ENCODE measurements at places on chromosomes 16 and 17.
A peak's percentile ranks its signal among the peaks of the same experiment; 100 is the strongest.

- no peak for DNase-seq
Measured at GRCh38 chr17:17191961-17192381, 14.2 kb downstream of the PLD6 start.

DNA sequence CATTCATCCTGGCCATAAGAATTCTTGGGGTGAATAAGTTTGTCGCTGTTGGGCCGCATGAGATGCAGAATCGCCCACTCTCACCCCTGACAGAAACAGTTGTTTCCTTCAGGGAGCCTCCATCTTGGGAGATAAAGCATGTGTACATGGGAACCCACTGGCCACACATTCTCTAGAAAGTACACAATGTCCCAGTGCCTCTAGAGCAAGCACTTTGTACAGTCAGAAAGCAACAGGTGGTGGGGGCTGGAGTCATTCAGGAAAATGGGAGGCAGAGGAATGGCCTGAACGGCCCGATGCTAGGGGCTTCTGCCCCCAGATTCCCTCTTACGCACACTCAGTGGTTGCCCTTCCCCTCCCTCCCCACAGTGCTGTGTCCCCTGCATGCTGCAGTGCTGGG, 16.1 kb downstream of the ACE start:
- no peak for DNase-seq

- DNase-seq, result no peak
Measured at GRCh38 chr16:11191665-11192064, 64.3 kb downstream of the SOCS1 start.

DNA sequence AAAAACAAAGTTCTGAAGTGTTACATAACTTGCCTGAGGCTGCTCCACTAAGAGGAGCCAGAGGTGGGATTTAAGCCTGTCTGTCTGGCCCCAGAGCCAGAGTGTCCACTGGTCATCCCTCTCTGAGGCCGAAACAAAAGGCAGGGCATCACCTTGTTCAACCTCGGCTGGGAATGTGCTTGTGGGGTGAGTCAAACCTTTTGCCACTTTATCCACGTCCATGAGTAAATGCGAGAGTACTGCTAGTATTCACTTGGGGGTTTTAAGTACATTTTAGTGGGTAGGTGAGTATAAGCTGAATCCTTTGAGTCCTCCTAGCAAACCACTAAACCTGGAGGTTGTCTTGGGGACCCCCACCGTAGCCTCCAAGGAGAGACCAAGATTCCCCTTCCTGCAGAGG, 103.5 kb downstream of the STX8 start:
- no peak for DNase-seq

DNA sequence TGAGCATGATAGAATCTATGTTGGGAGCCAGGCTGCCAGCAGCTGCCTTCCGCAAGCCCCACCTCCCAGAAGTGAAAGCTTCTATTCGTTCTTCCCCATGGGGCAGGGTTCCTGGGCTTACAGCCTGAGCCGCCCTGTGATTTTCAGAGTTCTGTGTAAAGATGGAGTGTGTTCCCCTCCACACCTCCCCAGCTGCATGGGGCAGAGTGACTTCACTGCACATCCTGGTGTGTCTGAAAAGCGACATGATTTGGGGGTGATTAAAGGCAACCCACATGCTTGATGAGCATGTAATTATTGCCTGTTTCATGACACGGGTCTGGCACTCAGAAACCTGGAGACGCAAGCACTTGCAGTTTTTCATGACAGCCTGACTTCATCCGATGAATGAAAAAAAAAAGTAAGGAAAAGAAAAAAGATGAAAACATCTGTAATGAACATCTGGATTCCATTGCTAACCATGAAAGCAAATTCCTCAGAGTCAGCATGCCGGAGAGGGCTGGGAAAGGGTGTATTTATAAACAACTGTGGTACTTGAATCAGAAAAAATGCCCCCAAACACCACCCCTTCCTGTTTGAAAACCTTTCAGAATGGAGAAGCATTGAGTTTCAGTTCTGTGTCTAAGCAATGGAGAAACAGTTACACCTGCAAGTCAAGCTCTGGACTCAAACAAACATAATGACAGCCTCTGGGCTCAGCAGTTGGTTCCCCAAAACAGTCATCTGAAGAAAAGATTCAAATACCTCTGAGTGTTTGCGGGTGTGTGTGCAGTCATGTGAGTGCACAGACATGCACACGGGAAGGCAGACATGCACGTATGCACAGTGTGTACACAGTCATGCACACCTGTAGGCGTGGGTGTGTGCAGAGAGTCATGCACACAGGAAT, 266.0 kb downstream of the ENGASE start:
- no peak for DNase-seq

GRCh38 chr16:64392456-64392855, 729.4 kb downstream of the CDH11 start:
- no peak for DNase-seq

- DNase-seq, result no peak
Measured at GRCh38 chr16:19701091-19701490, 16.9 kb downstream of the KNOP1 start.

- no peak for DNase-seq
Measured at GRCh38 chr17:33832262-33832661, 422.8 kb upstream of the CCL2 start.

DNA sequence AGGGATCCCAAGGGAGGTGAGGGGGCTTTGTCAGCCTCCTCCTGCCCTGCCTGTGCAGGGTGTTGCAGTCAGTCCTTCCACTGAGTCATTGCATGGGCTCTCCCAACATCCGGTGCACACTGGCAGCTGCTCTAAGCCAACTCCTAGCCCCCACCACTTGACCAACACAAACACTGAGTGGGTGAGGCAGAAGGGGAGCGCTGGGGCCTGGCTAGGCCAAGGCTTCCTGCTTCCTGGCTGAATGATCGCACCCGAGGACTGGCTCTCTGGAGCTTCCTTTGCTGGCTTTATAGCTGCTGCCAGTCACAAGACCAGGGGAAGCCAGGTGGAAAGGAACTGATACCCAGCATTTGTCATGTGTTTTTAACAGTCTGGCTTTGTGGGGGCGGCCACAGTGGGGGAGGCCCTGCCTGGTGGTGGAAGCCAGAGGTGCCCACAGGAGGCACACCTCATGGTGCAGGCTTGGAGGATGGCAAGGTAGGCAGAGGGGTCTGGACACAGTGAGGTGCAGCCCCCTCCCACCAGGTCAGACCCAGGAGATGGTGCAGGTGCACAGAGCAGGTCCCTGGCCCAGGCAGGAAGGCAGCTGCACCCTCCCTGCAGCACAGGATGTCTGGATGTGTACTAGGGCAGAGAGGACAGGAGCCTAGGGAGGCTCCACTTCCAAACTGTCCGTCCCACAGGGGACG, 6.8 kb downstream of the MPG start:
- peak; percentile 35 for DNase-seq

DNA sequence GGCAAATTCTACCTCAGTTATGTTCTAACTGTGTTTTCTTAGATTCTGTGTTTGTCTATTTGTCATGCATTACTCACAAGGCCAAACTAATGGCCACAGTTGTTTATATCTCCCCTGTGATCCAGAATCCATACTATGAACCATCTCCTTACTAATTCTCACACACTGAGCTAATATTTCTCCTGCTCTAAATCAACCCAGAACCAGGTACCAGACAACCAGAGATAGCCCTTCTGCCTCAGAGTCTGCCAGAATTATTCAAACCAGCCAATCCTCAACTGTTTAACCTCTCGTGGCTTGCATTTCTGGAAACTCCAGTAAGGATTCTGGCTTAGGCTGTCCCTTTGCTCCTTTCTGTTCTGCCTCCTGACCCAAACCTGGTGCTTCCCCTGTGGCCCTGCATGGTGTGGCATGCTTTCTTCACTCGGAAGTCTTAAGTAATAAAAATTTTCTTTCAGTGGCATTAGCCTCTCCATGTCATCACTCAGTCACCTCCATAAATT, 59.4 kb downstream of the EFCAB5 start:
- no peak for DNase-seq

DNA sequence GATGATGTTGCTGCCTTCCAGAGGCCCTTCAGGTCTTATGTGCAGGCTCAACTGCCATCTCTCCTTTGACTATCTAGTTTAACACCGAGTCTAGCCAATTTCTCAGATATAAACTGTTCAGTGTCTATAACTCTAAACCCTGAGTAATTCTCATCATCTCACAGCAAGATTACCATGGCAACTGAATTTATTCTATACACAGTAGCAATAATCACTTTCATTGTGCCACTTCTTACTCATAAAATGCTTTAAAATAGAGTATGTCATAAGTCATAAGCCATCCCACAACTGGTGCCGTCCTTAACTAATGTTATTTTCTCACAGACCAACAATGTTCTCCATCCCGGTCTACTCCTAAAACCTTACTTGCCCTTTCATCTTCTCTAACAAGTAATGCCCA, 45.0 kb downstream of the SYNRG start:
- DNase-seq, result no peak

- DNase-seq, result no peak
Measured at GRCh38 chr16:2739625-2740430, 12.6 kb upstream of the SRRM2 start.

GRCh38 chr16:68155425-68155824, 70.3 kb downstream of the NFATC3 start:
- DNase-seq, result no peak

- no peak for DNase-seq
Measured at GRCh38 chr16:11016524-11016988, 72.2 kb downstream of the CLEC16A start.

DNA sequence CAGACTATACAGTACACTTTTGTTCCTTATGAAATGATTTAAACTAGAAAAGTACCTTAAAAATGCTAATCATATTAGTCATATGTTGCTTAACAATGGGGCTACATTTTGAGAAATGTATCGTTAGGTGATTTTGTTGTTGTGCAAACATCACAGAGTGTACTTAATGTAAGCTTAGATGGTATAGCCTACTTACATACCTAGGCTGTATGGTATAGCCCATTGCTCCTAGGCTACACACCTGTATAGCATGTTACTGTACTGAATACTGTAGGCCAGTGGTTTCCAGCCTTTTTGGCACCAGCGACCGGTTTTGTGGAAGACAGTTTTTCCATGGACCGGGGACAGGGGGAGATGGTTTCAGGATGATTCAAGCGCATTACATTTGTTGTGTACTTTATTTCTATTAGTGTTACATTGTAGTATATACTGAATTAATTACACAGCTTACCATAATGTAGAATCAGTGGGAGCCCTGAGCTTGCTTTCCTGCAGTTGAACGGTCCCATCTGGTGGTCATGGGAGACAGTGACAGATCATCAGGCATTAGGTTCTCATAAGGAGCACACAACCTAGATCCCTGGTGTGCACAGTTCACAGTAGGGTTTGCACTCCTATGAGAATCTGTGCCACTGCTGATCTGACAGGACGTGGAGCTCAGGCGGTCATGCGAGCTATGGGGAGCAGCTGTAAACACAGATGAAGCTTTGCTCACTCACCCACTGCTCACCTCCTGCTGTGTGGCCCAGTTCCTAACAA, 35.0 kb upstream of the MRC2 start:
- no peak for DNase-seq

DNA sequence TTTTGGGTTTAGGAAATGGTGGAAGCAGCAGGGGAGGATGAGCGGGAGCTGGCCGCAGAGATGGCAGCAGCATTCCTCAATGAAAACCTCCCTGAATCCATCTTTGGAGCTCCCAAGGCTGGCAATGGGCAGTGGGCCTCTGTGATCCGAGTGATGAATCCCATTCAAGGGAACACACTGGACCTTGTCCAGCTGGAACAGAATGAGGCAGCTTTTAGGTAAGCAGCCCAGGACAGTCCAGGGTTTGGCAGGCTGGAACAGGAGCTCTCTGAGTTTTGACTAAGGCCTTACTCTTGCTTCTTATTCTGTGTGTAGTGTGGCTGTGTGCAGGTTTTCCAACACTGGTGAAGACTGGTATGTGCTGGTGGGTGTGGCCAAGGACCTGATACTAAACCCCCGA, 41.4 kb downstream of the SF3B3 start:
- DNase-seq, result no peak

DNA sequence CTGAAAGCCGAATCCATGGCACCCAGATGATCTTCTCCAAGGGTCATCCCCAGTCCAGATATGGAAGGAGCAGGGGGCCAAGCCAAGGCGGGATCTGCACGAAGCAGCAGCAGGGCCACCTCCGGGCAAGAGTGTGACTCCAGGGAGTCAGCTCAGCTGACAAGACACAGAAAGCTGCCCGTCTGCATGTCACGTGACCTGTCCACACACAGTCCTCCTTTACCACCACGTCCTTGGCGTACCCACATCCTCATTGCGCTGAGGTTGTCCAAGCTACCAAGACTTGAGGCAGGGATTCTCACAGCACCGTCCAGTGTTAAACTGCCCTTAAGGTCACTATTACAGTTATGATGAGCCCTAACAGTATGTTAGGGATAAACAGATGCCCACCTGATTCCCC, 11.3 kb upstream of the CYTH1 start:
- no peak for DNase-seq

DNA sequence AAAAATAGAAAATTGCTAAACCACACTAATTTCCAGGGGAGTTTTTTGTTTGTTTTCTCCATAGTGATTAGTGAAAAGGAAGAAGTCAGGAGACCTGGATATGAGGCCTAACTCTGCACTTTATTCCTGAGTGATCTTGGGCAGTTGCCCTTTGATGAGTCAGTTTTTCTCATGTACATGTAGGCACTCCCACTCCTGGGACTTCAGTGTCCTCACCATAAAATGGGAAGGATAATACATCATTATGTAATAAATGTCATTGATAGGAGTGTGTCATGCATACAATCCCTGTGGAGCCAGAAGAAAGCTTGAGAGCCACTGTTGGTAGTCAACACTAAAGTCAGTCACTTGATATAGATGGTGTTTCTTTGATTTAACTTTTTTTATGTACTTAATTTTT, 32.5 kb downstream of the WIPF2 start:
- no peak for DNase-seq

DNA sequence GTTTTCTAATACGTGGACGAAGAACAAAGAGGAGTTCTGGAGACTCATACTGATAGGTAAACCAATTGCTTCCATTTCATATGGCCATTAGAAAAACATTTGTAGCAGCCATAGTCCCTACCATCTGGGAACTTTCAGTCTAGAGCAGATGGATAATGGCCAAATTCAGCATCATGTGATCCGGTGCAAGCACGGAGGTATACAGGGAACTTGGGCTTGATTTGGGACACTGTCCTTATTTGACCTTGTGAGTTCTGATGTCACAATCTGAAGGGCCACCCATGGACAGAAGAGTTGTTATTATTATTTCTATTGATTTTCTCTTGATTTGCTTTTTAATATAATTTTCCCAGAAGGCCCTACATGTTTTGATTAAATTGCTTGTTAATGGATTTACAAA, 154.6 kb upstream of the ZNF267 start:
- DNase-seq, result no peak

DNA sequence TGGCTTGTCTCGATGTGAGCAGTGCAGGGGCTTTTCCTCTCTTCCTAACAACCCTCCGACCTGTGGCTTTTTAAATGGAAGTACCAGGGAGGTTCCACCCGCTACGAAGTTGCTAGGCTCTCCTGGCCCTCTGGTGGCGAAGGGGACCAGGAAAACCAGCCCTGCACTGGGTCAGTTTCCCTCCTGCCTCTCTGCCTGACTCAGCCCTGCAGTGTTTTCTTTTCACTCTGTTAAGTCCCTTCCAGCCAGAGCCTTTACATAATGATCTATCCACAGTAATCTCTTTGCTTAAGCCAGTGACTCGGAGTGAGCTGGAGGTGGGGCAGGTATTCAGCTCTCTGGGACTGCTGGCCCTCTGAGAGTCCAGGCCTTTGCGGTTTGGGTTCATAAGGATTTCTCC, 331.3 kb upstream of the EEF2KMT start:
- DNase-seq, result no peak

- DNase-seq, result no peak
Measured at GRCh38 chr16:61289141-61289540, 747.1 kb downstream of the CDH8 start.

GRCh38 chr17:37518826-37519225, 29.1 kb downstream of the DUSP14 start:
- no peak for DNase-seq
